ENCODE measurements at places on chromosomes 2 and 18.

- DNase-seq: no peak
Measured at GRCh38 chr18:67010919-67011318, 407.0 kb upstream of the CDH19 start.

GRCh38 chr2:10297959-10298531, 4.7 kb upstream of the HPCAL1 start:
- peak; percentile 29 for DNase-seq

DNA sequence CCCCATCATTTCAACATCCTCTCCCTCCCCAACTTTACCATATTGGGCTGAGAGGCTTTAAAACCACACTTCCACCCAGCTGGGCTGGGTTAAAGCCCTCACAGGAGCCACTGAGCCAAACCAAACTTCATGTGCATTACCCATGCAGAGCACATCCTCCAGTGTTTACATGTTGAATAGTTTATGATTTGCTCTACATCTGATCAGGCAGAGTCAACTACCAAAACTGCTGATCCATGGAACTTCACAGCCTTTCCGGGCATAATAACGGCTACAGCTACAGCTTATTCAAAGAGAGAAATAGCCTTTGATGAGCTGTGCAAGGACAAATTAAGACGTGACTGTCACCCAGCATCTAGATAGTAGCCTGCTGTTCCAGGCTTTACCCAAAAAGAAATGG, 39.0 kb downstream of the MAIP1 start:
- DNase-seq: no peak

GRCh38 chr18:9648431-9649163, 34.2 kb upstream of the PPP4R1 start:
- no peak for DNase-seq

DNA sequence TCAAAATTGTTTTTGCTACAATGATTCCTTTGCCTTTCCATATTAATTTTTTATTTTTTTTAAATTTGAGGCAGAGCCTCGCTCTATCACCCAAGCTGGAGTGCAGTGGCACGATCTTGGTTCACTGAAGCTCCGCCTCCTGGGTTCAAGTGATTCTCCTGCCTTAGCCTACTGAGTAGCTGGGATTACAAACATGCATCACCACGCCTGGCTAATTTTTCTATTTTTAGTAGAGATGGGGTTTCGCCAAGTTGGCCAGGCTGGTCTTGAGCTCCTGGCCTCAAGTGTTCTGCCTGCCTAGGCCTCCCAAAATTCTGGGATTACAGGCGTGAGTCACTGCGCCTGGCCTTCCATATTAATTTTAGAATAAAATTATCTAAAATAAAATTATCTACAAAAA, 41.3 kb downstream of the PTPN4 start:
- DNase-seq: no peak

GRCh38 chr18:26422472-26423162, 125.7 kb downstream of the KCTD1 start:
- no peak for DNase-seq

- DNase-seq: no peak
Measured at GRCh38 chr2:138335036-138335435, 166.5 kb upstream of the SPOPL start.

GRCh38 chr2:56613254-56613653, 429.5 kb downstream of the CCDC85A start:
- no peak for DNase-seq

- no peak for DNase-seq
Measured at GRCh38 chr2:31430439-31431165, 16.1 kb upstream of the XDH start.

DNA sequence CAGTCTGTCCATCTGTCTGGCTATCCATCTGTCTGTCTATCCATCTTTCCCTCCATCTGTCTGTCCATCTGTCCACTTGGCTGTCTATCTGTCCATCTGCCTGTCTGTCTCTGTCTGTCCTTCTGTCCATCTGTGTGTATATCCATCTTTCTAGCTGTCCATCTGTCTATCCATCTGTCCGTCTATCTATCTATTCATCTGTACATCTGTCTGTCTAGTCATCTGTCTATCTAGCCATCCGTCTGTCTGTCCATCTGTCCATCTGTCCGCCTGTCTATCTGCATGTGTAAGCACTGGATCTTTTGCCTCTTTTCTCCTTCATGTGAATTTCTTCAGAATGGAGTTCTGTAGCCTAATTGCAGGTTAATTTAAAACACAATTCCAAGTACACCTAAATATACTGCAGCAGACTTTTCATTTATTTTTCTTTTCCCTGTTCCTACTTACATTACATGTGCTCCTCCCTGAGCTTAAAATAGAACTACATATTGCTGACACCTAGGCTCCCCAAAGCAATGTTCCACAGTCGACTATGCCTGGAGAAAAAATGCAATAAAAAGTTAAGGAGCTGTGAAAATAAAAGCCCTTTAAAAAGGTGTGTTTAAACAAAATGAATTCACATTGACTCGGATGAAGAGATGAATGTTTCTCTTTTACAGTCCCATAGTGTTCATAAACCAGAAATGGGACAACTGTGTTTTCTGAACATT, 37.4 kb upstream of the TXNDC2 start:
- DNase-seq: no peak

DNA sequence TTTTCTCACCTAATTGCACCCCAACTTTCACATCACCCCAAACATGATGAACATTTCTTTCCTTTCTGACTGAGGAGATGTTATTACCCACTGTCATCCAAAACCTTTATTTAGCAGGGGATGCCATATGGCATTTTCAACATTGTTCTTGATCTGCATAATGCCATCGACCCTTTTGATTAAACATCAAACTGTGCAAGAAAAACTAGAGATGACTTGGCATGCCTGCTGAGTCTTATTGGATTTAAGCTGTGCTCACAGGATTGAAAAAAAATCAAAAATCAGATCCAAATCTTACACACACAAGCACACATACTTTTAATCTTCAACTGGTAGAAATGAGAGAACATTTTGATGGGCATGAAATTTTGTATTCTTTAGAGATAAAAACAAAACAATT, 536.0 kb downstream of the TMX3 start:
- no peak for DNase-seq

DNA sequence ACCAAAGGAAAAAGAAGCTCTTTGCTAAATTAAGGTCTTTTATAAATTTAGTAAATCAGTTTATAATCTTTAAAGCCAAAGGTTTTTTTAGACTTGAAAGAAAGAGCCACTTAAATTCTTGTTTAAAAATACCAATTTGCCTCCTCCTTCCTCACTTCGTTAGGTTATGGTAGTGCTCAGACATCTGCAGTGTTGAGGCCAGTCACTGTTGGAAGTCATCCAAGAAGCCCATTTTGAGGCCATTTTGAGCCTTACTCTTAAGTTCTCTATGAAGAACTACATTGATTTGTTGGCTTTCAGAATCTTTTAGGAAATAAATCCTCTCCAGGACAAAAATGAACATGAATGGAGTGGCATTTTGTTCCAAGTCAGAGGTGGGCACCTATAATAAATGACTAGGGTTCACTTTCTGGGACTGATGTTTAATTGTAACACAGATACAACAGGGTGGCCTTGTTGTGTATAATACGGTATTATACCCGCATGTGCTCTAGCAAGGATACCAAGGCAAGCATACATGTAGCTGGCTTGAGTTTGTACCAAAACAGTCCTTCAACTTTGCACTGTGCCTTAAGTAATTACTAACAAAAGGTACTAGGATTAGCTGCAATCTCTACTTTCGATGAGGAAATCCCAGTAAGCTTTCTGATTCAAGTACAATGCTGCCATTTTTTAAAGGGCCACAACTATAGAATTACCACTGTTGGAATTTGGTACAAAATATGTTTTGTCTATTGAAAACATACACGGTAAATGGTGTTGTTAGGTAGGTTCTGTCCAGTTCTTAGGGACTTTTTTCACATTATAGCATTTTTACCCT, 22.8 kb downstream of the SLC66A3 start:
- no peak for DNase-seq

DNA sequence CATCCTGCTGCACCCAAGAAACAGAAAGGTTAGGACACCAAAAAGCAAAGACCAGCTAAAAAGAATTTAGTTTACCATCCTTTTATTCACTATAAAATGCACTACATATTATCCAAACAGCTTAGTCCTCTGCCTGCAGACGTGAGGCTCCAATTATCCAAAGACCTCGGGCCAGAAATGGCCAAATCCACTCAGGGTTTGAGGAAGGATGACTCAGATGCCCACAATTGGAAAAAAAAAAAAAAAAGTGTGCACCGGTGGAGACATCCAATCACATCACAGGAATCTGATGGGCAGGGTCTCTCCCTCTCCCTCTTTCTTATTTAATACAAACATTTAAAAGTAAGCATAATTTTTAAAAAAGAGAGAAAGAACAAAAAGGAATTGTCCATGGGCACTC, 65.7 kb downstream of the TRABD2A start:
- DNase-seq: no peak

DNA sequence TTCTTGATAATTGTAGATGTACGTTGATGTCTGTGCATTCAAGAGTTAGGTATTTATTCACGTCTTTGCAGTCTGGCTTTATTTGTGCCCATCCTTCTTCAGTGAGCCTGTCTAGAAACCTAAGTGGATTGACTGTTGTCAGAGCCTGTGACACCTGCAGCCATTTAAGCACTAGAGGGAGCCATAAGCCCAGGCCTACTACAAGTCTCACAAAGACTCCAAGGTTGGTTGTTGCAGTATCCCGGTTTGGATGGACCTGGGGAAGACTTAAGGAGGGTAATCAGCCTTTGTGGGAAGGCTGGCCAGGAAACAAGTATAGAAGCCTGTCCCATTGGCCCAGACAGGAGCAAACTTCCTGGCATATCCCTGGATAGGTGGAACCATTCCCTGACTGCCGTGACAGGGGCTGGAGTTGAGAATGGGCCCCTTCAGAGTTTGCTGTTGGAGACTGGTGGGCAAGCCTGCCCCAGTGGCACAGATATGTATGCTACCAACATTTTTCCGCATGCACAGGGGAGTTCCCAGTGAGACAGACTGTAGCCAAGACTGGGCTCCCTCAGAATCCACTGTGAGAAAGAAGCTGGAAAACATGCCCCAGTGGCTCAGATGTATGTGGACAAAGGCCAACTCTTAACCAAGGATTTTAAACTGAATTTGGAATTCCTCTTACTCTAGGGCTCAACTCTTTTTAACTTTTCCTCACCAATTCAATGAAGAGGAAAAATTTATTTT, 9.3 kb upstream of the LRRC30 start:
- no peak for DNase-seq

- peak; percentile 35 for DNase-seq
Measured at GRCh38 chr2:12717191-12718014, 667 bp downstream of the TRIB2 start.

DNA sequence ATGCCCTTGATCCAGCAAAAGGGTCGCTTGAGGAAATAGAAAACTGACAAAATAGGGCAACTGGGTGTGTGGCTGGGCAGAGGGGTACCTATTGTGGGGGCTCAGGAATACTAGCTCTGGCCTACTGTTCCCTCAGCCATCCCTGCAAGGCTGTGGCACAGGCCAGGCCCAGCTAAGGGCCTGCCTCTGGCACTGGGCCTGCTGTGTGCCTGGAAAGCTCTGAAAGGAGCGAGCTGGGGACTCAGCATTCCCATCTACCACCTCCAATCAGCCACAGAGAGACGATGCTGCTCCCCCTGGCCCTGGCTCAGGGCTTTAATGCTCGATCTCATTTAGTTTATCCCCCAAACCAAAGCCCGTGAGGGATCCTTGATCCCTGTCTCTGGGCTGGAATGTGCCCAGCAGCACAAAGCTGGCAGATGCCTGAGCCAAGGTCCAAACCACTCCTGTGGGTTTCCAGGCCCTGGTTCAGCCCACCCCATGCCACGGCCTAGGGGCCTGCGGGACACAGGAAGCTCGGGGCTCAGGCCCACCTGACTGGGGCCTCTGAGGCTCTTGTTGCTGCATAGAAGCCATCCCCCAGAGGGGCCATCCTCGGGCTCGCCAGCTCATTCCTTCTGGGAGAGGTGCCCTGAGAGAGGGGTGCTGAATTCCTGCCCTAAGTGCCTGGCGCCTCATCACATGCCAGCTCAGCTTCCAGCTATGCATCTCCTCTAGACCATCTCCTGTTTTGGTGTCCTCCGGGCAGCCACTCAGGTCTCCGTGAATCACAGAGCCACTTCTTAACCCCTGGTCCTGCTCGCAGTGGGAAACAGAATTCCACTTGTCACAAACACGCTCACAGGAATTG, 43.0 kb upstream of the KCNF1 start:
- no peak for DNase-seq

- DNase-seq: no peak
Measured at GRCh38 chr2:15383695-15384350, 177.3 kb downstream of the NBAS start.

- no peak for DNase-seq
Measured at GRCh38 chr2:168600949-168601348, 144.9 kb downstream of the CERS6 start.

- no peak for DNase-seq
Measured at GRCh38 chr2:79271456-79271855, 111.9 kb upstream of the REG3A start.

DNA sequence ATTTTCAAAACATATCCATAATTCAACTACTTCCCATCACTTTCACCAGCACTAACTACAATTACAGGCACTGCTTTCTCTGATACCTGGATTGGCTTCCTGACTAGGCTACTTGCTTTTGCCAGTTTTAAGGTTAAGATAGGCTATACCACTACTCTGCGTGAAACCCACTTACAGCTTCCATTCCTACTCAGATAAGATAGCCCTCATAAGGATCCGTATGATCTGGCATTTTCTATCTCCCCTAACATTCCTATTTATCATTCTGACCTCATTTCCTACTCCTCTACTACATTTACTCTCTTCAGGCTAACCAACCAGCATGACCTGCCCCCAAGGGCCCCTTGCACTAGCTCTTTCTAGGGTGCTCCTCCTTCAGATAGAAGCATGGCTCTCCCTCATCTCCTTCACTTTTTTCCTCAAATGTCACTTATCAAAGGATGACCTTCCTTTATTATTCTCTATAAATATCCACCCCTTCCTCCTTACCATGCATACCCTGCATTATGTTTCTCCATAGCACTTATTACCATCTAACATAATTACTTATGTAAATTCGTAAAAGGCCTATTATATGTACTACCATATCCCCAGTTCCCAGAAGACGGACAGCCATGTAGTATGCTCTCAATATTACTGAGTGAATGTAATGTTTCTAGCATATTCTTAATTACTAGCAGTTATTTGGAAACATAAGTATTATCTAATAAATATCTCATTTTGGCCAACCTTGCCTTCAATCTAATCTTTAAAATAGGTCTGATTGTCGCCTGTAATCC, 4.4 kb downstream of the TIA1 start:
- no peak for DNase-seq
